ENCODE measurements at places on chromosomes 5 and 9. TPM values are rescaled to one million over a fixed set of nuclear protein-coding genes. Genes with fewer than 3 reads are reported as not detected.

DNA sequence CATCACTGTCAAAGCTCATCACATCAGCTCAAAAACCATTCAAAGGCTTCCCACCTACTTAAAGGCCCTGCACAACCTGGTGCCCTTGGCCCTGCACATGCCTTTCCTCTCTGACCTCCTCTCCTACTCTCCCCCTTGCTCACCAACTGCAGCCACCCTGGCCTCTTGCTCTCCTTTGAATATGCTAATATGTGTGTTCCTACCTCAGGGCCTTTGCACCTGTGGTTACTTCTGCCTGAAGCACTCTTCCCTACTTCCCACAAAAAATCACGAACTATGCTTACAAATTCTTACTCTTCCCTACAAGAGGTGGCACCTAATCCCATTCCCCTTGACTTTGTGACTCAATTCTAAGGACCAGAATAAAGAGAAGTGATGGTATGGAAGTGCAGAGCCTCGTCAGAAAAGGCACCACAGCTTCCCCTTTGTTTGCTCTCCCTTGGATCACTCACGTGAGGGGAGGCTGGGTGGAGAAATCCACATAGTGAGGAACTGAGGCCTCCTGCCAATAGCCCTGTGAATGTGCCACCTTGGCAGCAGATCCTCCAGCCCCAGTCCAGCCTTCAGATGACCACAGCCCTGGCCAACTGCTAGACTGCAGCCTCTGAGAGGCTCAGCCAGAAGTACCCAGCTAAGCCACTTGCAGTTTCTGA is 3.2 kb upstream of the TMEM171 start:
- DNase-seq: no peak

GRCh38 chr9:94903961-94904421 is 177.5 kb downstream of the AOPEP start:
- no peak for DNase-seq

GRCh38 chr5:134271059-134271458 is 45.2 kb upstream of the PPP2CA start:
- DNase-seq: no peak

DNA sequence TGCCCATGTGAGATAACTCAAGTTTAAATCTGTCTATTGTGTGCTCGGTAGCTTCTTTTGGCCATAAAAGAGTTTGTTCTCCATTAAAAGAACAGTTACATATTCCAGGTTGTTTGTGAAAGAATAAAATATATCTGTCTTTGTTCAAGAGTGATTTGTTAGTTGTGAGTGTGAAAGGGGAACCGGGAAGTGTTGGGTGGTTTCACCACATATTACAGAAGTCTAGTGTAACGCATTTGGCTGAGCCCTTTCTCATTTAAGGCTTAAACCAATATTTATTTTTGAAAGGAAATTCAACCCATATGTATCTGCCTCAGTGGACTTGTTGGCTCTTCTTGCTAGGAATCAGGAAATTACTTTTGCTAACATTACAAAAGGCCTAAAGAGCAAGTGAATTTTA is 54.1 kb upstream of the DMRTA1 start:
- no peak for DNase-seq

GRCh38 chr5:124180299-124180874 is 566.1 kb downstream of the ZNF608 start:
- no peak for DNase-seq

DNA sequence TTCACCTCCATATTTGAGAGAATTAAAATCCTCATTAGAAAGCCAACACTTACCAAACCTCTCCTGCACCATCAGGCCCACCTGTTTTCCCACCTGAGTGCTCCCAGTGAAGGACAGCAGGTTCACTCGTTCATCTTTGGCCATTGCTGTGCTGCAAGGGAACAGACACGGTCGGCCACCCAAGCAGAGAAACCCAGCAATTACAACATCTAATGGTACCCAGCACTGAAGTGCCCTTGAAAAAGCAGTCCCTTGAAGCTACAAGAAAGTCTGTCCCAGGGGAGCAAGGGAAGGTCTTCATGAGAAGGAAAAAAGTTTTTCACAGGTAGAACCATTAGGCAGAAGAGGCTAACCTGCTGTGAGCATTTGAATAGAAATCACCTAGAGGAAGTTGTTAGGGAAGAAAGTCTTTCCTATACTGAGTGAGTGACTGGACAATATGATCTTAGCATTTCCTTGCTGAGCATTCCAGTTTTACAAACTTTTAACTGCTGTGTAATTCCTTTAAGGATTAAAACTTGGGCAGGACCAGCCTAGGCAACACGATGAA is 26.7 kb downstream of the ALDH7A1 start:
- DNase-seq: no peak

GRCh38 chr5:134479839-134480238 is 45.6 kb upstream of the JADE2 start:
- no peak for DNase-seq

- DNase-seq: no peak
These were observed 10.0 kb downstream of the SLC2A8 start for GRCh38 chr9:127406799-127407491.

DNA sequence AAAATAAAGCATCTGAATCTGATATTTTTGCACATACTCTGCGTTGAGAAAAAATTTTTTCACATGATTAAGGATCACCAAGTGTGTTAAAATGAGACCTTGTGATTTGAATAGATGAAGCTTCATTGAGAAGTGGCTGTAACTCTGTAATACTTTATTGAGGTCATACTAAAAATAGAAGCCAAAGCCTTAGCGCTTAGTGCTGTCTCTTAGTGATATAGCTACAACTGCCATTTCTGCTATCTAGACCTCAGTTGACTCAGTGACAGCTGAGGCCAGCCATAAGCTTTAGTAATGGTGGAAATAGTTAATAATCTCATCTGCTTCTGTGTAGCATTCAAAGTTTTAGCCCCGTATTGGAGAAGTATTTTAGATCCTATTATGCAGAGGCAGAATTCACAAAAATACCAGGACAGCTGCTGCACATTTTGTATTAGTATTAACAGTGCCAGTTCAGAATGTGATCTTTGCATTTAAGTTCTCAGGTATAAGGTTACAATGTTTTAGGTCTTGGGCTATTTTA is 107.4 kb upstream of the SGCD start:
- no peak for DNase-seq

- no peak for DNase-seq
These were observed 10.0 kb upstream of the ZNF483 start for GRCh38 chr9:111514967-111515366.

DNA sequence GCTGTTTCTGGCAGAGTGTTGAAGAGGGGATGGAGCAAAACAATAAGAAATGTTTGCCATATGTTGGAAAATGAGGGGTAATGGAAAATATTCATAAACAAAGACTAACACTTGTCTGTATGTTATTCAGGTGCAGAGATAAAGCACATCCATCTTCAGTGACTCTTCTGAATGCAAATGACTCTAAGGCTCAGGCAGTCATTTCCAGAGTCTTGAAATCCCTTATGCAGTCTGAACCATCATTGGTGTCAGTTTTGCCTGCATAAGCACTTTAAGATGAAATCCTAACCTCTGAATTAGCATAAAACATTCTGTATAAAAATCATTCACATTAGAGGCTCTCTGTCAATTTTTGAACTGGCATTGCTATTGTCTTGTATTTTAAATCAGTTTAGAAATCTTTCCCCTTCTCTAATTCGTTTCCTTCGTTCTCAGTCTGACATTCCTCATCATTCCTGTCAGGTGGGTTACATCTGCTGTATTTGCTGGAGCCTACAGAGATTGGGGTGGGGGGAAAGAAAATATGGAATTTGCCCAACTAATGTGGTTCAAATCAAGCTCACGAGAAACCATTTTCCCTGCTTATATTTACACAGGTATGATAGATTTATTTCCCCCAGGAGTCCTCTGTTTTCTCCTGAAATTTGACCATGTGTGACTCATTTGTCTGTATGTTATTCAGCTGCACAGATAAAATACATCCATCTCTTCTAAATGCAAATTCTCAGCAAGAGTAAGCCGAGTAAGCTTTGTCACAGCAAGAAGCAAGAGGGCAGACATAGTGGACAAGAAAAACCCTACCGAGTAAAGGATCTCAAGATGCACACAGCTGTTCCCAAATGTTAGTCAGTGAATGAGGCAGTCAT is 31.6 kb downstream of the ENC1 start:
- no peak for DNase-seq

- no peak for DNase-seq
These were observed 181.4 kb downstream of the FGF18 start for GRCh38 chr5:171600741-171601265.

DNA sequence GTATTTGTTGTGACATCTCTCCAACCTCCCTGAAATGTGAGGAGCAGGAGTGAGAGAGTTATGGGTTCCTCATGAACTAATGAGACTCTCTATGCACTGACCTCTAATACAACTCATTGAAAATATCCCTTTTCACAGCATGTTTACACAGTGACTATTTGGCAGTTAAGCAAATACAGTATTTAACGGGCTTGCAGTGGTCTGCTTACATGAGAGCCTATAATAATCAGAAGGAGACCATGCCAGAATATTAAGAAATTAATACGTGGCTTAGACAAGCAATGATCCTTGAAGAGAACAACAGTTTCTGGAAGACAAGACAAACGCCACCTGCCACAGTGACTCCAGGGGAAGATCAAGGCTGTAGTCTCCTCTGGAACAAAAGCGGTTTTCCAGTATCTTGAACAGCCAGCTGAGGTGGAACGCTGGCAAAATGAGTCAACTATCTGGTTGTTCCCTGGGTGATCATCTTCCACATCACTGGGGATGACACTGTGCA is 424.5 kb downstream of the DMAC1 start:
- no peak for DNase-seq

GRCh38 chr9:1794547-1795270 is 220.4 kb upstream of the SMARCA2 start:
- DNase-seq: no peak

Gene IL4
- polyA plus RNA-seq: not detected

Gene SLC4A9
- polyA plus RNA-seq: not detected

Gene PLAC8L1
- not detected for polyA plus RNA-seq

Gene GABBR2
- polyA plus RNA-seq: not detected

Gene PCDHA1
- polyA plus RNA-seq: not detected

Gene FAM151B
- not detected for polyA plus RNA-seq
